CD4-positive, alpha-beta memory T cell (primary cell): ENCODE measurements at places on chromosomes 1 and 21.

GRCh38 chr1:89873770-89874169 lies 52.9 kb downstream of the LRRC8D start:
- DNase-seq, result peak; percentile 24

GRCh38 chr1:119878171-119878570 lies 18.1 kb downstream of the ADAM30 start:
- DNase-seq, result no peak

DNA sequence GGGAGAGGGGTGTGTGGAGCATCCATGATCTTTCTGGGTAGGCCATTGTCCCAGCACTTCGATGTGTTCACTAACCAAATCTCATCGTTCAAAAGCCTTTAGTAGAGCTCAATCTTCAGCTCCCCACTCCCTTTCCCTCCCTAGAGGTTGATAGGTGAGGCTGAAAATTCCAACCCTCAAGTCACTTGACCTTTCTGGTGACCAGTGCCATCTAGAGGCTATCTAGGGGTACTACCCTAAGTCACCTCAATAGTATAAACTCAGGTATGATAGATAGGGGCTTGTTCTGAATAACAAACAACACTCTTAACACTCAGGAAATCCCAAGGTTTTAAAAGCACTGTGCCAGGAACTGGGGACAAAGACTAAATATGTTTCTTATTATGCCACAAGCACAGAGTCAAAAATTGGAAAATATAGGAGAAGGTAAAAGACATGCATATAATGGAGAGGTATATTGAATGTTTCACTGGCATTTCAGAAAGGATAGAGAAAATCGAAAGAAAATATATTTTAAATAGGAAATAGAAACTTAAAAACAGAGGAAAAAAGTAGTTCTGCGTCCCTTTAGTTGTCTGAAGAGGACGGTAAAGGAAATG lies 42.9 kb upstream of the CD53 start:
- DNase-seq, result peak; percentile 41

DNA sequence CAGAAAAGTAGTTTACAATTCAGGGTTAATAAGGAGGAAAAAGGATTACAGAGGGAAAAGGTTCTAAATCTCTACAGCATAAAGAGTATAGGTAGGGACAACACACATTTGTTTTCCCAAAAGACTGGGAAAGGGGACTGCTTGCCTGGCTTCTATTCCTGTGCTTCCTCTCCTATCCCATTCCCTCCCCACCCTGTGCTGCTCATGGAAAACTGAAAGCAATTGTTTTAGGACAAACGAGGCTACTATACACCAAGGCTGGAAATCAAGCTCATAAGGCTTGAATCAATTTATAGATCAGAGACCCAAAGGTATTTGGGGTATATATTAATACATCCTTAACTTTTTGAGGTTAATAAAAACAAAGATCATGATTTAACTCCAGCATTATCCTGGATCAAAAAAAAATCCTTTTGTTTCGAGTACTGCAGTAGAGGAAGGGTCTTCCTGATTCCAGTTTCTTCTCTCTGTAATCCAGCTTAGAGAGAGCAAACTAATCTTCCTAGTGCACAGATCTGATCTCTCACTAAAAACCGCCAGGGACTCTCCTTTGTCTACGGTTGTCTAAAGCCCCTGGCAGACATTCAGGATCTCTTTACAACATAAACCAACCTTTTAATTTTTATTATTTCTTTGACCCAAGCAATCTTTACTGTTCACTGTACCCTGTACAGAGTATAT lies 37.4 kb upstream of the A3GALT2 start:
- DNase-seq, result no peak

DNA sequence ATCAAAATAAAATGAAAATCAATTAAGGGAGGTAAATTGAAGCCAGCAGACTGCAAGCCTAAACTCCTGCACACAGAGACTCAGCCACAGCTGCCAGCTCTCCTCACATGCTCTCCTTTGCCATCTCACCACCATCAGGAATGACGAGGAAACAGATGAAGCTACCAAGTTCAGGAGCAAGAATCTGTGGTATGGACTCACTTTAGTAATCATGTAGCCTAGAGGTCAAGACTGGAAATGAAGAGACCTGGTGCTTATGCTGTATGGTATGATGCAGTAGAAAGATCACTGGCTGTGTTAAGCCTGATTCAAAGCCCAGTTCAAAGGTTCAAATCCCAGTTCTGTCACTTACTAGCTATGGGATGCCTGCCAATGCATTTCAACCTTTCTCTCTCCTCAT lies 78.9 kb upstream of the CAMK1G start:
- no peak for DNase-seq

- DNase-seq, result no peak
These were observed 137.8 kb downstream of the AKT3 start for GRCh38 chr1:243712242-243712641.

DNA sequence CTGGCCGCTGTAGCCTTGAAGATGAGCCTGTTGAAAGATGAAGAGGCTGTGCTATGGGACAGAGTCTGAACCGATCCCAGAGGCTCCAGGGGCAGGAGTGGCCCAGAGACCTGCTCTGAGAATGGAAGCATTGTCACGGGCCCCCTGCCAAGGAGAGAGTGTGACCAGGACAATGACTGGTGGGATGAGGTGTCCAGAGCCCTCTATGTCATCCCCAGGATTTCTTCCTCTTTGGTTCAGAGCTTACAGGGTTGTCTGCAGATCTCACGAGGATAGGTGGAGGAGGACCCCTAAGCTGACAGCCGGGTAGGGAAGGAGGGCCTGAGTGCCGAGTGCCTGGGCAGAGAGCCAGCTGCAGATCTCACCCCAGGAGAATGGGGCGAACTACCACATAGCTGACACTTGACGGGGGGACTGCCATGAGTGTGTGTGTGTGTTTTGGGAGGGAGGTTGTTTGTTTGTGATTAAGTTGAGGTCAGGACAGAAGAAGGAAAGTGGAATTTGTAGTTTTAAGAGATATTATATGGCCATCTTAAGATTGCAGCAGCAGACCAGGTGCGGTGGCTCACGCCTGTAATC lies 25.4 kb downstream of the PIK3CD start:
- DNase-seq, result no peak

DNA sequence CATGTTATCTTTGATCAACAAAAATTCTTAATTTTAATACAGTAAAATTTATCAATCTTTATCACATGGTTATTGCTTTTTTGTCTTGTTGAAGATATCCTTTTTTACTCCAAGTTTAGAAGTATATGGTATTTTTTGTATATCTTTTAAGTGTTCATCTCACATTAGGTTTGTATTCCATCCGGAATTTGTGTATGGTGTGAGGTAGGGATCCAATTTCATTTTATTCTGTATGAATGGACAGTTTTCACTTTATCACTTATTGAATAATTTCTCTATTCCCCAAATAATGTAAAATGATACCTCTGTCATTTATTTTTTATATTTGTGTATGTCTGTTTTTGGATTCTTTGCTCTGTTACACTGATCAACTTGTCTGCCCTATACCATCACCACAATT lies 25.3 kb downstream of the NFIA start:
- no peak for DNase-seq

GRCh38 chr1:77126307-77126706 lies 92.9 kb downstream of the PIGK start:
- DNase-seq, result peak; percentile 9

GRCh38 chr1:153556348-153556747 lies 7.3 kb upstream of the S100A3 start:
- no peak for DNase-seq

DNA sequence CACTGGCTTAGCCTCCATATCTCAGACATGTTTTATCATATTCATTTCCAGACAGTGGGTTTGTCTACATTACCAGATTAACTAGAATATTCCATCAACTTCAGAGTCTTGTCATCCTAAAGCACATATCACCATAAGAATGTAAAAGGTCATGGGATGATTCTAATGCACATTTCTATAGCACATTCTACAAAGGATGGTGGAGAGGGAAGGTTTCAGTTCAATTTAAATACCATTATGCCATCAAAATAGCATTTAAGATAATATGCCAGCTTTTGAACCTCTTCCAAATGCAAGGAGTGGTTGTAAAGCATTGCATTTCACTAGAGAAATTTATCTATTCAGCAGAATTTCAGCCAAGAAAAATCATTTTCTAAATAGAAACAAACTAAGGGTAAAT lies 970.5 kb downstream of the TTLL7 start:
- no peak for DNase-seq

- DNase-seq, result no peak
These were observed 151.6 kb upstream of the UBE2U start for GRCh38 chr1:64051796-64052195.

DNA sequence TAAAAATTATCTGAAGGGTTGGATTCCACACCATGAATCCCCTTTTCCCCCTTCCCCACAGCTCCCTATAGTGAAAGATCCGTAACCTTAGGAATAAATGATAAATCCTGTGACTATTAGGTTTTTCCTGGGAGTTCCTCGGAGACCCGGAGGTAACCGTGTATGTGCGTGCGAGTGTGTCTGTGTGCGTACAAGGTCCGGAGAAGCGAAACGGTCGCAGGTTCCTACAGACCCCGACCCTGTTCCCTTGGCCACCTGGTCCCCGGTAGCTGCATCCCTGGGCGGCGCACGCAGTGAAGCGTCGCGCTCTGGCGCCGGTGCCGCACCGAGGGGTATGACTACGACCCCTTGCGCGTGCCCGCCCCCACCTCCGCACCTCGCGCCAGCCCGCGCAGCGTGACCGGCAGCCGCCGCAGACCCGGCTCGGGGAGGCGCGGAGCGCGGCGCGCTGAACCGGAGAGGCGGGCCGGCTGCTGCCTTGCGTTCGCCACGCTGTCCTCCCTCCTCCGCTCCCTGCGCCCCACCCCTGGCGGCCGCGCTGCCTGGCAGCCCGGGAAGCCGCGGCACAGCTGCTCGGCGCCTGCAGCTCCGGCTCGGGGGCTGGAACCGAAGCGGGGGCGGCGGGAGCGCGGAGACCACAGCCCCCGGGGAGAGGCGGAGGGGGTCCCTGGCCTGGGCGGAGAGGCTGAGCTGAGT lies at the start of gene AK5:
TSS of gene AK5 (plus strand) at position 529 of the 696 bp plus-strand sequence. CDS start 295 bp downstream, outside the sequence.
- peak; percentile 39 for DNase-seq

DNA sequence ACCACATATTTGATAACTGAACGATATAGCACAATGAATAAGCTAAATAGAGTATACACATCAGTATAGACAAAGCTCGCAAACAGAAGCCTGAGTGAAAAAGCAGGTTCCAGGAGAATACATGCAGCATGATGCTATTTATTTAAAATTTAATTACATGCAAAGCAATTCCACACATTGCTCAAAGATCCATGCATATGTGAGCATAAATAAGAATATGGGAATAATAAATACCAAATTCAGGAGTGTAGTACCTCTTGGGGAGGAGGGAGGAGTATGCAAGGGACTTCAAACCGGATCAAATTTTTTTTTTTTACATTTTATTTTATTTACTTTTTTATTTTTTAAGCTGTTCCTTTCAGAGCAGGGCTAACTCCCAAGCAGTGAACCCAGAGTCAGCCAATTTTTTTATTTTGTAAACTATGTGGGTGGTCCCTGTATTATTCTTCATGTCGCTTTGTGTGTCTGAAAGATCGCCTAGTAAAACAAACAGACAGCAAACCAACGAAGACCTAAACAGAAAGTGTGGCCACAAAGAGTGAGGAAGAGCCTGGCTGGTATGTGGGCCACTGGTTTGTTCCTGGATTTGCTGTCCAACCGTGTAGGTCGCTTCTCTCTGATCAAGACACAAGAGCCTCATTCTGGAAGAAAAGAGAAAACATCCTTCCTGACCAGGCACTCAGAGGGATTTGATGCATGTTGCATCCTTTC lies 4.2 kb upstream of the SHISAL2A start:
- DNase-seq, result no peak

DNA sequence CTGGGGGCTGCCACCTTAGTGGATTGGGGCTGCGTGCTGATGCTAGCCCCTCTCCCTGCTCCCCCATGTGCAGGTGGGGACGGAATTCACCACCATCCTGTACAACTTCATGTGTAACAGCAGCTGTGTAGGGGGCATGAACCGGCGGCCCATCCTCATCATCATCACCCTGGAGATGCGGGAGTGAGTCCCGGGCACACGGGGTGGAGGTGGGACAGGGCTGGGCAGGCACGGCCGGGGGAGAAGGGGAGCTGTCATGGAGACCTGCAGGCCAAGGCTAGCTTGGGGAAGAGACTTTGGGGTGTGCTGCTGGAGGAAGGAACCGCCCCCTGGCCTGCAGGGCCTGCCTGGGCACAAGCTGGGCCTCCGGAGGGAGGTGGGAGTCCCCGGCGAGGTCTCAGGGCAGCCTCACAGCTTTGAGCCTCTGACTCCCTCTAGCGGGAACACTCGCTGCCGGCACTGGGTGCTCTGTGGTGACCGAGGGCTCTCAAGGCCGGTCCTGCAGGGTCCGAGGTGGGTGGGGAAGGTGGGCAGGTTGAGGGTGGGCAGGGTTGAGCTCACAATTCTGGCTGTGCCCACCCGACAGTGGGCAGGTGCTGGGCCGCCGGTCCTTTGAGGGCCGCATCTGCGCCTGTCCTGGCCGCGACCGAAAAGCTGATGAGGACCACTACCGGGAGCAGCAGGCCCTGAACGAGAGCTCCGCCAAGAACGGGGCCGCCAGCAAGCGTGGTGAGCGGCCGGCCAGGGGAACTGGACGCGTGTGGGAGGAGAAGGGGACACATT lies 25.0 kb upstream of the CCDC27 start:
- no peak for DNase-seq

DNA sequence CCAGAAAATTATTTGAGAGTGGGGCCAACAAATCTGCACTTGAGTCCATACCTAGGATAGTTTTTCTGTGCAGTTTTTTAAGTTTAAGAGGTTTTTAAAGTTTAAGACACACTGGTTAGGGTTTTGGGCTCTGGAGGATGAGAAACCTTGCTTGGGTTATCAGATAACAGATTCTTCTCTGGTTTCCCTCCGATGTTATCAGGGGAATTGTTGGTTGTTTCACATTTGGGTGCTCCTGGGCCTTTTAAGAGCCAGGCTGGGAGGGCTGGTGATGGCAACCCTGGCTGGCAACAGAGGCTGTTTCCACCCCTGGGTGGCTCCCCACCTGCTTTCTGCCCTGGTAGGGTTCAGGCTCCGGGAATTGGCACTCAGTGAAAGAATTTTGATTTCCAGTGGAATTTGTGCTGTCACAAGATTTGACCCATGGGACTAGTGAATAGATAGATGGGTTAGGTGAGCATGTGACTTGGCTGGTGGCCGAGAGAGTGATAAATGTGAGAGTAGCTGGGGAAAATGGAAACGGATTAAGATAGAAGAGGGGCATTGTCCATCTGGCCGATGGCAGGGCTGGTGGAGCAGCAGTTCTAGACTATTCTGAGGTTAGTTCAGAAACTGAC lies 14.8 kb downstream of the VANGL1 start:
- DNase-seq, result no peak

GRCh38 chr1:232518349-232518748 lies 111.6 kb downstream of the SIPA1L2 start:
- no peak for DNase-seq
